ENCODE measurements at places on chromosomes 6 and 20. TPM values are rescaled to one million over a fixed set of nuclear protein-coding genes. Genes with fewer than 3 reads are reported as not detected.

- DNase-seq: no peak
These were observed 152.7 kb downstream of the EYA4 start for GRCh38 chr6:133393891-133394290.

TRIM10 gene
- not detected for polyA plus RNA-seq

DNA sequence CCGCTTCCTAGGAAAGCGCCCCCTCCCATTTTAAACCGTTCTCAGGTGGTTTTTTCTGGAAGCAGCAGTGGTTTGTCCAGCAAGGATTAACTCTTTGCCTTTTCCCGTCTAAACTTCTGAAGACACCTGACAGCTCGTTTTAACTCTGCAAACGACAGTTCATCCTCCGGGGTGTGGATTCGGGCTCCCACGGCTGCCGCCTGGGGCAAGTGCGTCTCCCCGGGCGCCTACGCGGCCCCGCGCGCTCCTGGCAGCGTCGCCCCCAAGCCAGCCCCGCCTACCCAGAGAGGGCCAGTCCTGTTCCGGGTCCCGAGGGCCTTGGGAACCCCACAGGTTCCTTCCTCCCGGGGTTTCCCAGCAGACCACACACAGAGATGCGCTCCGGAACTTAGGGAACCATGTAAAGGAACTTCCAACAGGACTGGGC is 54.4 kb downstream of the PRR18 start:
- DNase-seq: peak; percentile 39

DNA sequence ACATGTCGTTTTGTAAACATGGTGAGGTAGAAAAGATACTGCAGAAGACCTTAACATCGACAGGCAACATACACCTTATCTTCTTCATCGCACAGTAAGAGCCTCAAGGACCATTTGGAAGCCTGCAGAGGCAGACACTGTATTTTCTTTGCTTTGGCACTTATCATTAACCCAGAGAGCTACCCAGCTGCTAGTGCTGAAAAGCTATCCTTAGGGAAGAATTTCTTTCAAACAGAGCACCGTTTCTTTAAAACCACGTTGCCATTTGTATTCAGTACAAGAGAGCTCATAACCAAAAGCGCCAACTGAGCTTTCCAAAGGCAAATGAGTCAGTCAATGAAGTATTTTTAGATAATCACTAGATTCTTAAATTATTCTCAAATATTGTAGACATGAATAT is 306.6 kb downstream of the EPM2A start:
- DNase-seq: no peak

- DNase-seq: peak; percentile 65
These were observed 3.2 kb downstream of the PRRT1 start for GRCh38 chr6:32148289-32149091.
